ENCODE measurements at places on chromosomes 4 and X. TPM values are rescaled to one million over a fixed set of nuclear protein-coding genes. Genes with fewer than 3 reads are reported as not detected.

GYPB gene
- total RNA-seq, result not detected

UGT2B10 gene
- not detected for total RNA-seq

SRPX2 gene
- 0.13 TPM for total RNA-seq

- no peak for ATAC-seq
These were observed 165.8 kb downstream of the VSIG4 start for GRCh38 chrX:65874110-65874509.

GRCh38 chr4:137668885-137669545 is 136.7 kb upstream of the PCDH18 start:
- ATAC-seq, result no peak

DNA sequence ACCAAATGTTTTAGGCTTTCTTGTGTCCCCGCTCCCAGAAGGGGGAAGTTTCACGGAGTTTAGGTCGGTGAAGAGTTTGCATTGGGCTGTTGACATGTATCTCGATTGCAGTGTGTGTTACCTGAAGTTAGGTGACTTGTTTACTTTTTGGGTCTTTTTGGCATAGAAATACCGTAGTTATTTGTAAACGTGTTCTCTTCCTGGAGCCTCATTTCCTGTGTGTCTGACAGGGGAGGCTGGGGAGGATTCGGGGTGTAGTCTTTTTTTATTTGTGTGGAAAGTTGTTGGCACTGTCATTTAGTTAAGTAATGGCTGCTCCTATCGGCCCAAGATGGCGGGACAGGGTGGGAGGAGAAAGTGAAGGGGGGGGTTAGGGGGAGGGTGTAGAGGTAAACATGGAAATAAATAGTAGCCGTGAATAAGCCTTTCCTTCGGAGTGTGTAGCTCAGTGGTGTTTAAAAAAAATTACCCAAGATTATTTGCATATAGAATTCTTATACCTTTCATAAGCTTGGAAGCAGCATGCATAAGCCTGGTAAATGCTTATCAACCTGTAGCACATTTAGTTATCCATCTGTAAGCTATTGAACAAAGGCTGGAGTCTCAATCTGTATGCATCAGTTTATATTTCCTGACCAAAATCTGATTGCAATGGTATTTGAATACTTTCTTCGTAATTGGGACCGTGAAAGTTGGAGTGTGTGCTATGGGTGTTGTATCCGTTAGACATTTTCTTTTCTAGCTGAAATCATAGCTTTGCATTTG is 1.6 kb downstream of the KDM6A start:
- ATAC-seq, result no peak

DNA sequence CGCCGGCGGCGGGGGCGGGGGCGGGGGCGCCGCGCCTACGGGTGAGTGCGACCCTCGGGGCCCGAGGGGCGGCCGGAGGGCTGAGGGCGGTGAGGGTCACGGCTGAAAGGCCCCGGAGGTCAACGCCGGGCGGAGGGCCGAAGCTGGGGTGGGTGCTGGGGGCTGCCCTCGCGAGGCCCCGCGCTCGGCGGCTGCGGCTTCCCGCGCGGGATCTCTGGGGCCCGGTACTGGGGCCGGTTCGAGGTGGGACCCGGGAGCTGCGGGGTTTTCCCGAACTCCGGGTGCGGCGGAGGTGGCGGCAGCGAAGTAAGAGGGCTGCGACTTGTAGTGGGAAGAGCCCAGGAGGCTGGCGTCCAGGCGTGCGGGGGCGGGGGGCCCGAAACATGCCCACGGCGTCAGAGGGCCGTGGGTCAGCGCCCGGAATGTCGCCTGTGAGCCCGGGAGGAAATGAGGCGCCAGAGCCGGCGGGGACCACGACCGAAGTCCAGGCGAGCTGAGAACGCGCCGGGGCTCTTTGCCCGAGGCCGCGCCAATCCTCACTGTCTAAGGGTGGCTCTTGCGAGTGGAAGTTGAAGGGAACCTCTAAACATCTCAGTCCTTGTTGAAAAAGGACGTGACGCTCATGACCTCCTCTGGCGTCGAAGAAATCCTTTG is 407 bp downstream of the IL13RA1 start:
- ATAC-seq, result peak; percentile 42

GRCh38 chrX:46279925-46280313 is 265.3 kb downstream of the ZNF674 start:
- no peak for ATAC-seq

GRCh38 chr4:89913623-89914022 is 19.0 kb downstream of the MMRN1 start:
- no peak for ATAC-seq

DNA sequence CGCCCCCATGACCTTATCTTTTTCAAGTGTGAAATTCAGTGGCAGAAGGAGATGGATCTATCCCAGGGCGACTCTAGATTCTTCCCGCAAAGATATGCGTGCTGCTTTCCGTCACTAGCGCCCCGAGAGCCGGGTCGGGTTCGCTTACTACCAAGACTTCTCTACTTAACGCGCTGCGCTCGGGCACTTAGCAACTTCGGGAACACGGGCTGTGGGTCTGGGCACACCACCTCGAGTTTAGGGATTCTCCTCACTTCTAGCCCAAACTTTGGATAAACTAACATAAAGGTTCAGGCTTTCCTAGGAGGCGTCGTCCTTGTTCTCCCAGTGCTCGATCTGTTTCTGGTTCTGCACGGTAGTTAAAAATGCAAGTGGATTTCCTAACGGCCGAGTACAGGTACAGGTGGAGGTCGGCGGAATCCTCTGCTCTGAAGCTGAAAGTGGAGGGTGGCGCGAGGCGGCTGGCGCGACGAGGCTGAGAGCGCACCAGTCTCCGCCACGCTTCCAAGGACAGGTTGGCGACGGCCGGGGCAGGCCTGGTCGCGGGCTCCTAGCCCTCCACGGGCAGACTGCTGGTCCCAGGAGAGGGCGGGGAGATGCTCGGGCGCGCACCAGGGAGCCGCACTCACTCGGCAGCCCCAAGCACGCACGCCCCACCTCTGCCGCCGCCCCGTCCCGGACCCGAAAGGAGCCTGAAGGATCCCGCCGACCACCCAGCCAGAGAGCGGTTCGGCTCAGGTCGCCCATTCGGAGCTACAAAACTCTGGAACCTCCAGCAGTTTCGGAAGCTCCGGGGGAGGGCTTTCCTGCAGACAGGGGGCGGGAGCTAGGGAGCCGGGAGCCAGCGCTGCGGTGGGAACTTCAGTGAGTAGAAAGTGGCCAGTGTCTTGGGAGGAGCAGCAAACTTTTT is 100.8 kb upstream of the TENM3 start:
- ATAC-seq, result no peak

GRCh38 chrX:131801911-131802310 is 221.2 kb upstream of the STK26 start:
- peak; percentile 25 for ATAC-seq

- peak; percentile 95 for ATAC-seq
These were observed 6.6 kb downstream of the GUCY2F start for GRCh38 chrX:109475174-109475891.

GRCh38 chr4:77151241-77151640 is 5.8 kb upstream of the CCNG2 start:
- ATAC-seq, result no peak
